ENCODE measurements at places on chromosomes 6 and 20. TPM values are rescaled to one million over a fixed set of nuclear protein-coding genes. Genes with fewer than 3 reads are reported as not detected.

DNA sequence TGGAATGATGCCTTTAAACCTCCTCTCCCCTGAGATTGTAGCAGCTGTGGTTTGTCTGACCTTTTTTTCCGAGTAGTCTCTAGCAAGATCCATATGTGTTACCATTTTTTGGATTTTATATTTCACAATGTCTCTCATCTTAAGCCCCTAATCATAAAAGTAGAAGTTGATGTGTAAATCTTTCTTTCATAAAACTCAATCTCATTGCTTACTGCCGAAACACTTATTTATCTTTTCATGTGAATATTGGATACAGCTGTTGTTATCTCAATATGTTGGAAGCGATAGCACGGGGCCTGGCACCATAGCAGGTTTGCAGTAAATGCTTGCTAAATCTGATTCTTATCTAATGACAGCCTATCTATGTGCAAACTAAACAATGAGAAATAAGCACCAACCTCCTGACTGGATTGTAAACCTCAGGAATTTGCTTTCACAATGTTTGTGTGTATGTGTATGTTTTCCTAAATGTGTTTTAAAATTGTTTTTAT lies 14.2 kb downstream of the SMPDL3A start:
- no peaks in the 10 kb centered on the region for H3K4me1 ChIP-seq
- no peaks in the 10 kb centered on the region for H3K27me3 ChIP-seq
- no peak overlapping the region for H3K4me3 ChIP-seq
- no peak overlapping the region for H3K27ac ChIP-seq

The FRMD1 gene
- total RNA-seq = 0.18 TPM

GRCh38 chr6:109448615-109449014 lies 7.0 kb downstream of the MICAL1 start:
- H3K27me3 ChIP-seq = no peaks in the 10 kb centered on the region
- H3K4me1 ChIP-seq = no peaks in the 10 kb centered on the region
- no peak overlapping the region for H3K4me3 ChIP-seq
- no peak for DNase-seq

GRCh38 chr20:33896509-33896908 lies 85.4 kb downstream of the CHMP4B start:
- no peak overlapping the region for H3K4me3 ChIP-seq
- H3K36me3 ChIP-seq = no peaks in the 10 kb centered on the region
- no peak for DNase-seq
- H3K27me3 ChIP-seq = no peaks in the 10 kb centered on the region
- H3K4me1 ChIP-seq = no peaks in the 10 kb centered on the region

DNA sequence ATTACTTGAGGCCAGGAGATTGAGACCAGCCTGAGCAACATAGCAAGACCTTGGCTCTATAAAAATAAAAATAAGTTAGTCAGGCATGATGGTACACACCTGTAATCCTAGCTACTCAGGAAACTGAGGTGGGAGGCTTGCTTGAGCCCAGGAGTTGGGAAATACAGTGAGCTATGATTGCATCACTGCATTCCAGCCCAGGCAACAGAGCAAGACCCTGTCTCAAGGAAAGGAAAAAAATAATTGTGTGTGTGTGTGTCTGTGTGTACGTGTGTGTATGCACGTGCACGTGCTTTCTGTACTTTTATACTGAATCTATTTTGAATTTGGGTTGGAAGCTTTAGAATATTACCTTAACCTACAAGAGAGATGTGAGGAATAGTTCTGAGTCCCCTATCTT lies 58.9 kb downstream of the KIZ start:
- H3K36me3 ChIP-seq = no peaks in the 10 kb centered on the region
- H3K27ac ChIP-seq = no peak overlapping the region
- DNase-seq = no peak
- H3K4me1 ChIP-seq = no peaks in the 10 kb centered on the region
- no peaks in the 10 kb centered on the region for H3K27me3 ChIP-seq

The EYA4 gene
- 7.3 TPM for total RNA-seq
